Activated CD4-positive, alpha-beta T cell treated with anti-CD3 and anti-CD28 coated beads, Interleukin-2, amount 10 ng/mL, durations not matched to agents 24 days and 14 days (primary cell): ENCODE measurements at places on chromosomes 12 and 14.

DNA sequence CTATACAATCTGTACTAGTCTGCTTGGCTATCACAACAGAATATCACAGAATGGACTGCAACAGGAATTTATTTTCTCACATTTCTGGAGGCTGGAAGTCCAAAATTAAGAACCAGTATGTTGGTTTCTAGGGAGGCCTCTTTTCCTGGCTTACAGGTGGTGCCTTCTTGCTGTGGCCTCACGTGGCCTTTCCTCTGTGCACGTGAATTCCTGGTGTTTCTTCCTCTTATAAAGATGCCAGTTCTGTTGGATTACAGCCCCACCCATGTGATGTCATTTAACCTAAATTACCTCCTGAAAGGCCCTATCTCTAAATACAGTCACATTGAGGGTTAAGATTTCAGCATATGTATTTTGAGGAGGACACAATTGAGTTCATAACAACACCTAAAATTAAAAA is 32.1 kb upstream of the C2CD5 start:
- no peak for DNase-seq

DNA sequence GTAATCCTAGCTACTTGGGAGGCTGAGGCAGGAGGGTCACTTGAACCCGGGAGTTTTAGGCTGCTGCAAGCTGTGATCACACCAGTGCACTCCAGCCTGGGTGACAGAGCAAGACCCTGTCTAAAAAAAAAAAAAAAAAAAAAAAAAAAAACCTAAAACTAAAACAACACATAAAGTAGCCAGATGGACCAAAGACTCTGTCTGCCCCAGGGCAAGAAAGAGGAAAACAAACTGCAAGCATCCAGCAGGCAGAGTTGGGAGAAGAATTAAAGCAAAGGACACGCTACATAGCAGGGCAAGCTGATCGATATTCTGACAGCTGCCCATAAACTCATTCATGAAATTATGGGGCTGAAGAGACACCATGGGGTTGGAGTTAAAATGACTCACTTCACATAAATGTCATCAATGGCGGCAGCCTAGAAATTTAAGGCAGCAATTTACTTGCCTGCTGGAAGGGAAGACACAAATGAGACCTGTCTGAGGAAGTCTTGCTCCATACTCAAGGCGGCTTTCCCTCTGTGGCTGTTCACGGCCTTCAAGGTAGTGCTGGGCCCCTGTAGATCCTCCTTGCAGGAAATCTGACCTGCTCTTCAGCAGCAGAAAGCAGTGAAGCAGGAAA is 259.1 kb upstream of the FKBP4 start:
- DNase-seq = no peak

DNA sequence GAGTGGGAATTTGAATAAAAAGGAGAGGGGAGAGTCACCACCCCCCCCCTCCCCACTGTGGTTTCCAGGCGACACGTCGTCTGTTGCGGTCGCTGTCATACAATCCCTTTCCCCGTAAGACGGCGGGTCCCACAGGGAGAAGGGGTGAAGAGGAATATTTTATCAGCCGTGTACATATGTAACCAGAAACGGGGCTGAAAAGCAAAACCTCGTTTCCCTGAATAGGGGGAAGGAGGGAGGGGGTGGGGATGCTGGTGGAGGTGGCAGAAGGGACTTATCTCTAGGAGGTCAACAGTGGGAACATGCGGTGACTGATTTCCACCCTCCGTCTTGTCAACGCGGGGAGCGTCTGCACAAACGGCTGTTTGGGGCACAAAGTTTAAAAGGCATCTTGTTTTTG is 171.4 kb downstream of the RBM19 start:
- no peak for DNase-seq

DNA sequence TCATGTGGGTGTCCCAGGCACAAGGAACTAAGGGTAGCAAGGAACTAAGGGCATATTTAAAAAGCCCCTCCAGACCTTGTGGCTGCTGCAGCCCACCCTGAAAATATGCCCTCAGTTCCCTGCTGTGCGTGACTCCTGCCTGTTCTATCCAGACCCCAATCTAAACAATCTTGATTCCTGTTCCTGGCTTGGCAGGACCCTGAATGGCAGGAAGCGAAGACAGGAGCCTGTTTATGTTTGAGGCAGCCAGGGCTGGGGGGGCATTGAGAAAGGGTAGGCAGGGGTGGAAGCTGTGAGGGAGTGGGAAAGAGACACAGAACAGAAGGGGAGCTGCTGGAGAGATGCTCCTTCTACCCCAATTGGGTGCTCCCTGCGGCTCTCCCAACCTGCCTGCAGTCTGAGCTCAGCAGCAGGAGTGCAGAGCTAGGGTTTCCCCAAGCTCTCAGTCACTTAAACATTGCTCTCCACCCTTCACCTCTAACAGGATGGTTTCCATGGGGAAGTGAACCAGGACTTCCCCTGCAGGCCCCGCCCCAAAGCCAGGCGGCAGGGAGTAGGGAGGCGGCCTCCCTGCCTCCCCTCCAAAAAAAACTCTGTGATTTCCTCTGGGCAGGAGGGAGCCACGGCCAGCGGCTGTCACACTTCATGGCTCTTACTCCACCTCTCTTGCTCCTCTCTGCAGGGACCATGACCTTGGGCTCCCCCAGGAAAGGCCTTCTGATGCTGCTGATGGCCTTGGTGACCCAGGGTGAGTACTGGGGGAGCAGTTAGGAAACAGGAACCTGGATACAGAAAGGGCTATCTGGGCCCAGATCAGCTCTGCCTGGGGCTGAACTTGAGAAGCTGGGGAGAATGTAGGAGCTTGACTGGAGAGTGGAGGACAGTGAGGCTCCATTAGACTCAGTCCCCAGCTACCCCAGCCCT is 4.7 kb downstream of the ACVRL1 start:
- DNase-seq = no peak

DNA sequence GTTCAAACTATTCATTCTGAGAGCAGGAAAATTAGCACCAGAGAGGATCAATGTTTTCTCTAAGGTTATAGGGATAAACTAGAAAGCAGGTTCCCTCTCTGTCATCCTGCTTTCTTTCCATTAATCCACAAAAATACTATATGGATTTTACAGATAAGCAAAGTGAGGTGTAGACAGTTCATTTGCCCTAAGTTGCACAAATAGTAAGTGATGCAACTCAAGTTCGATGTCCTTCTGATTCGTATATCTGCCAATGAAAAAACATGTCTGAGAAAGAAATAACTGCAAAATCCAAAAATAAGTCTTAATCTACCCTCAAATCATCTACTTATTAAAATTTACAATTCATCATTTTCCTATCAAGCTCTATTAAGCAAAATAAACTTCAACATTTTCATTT is 254.6 kb upstream of the USP15 start:
- no peak for DNase-seq

GRCh38 chr12:64457032-64457431 is 5.1 kb downstream of the TBK1 start:
- peak; percentile 72 for DNase-seq

GRCh38 chr12:124695861-124696260 is 128.4 kb upstream of the NCOR2 start:
- DNase-seq = no peak

- no peak for DNase-seq
Measured at GRCh38 chr14:33457021-33457420, 493.9 kb downstream of the EGLN3 start.

GRCh38 chr12:1576410-1577241 is 17.8 kb downstream of the FBXL14 start:
- DNase-seq = no peak

DNA sequence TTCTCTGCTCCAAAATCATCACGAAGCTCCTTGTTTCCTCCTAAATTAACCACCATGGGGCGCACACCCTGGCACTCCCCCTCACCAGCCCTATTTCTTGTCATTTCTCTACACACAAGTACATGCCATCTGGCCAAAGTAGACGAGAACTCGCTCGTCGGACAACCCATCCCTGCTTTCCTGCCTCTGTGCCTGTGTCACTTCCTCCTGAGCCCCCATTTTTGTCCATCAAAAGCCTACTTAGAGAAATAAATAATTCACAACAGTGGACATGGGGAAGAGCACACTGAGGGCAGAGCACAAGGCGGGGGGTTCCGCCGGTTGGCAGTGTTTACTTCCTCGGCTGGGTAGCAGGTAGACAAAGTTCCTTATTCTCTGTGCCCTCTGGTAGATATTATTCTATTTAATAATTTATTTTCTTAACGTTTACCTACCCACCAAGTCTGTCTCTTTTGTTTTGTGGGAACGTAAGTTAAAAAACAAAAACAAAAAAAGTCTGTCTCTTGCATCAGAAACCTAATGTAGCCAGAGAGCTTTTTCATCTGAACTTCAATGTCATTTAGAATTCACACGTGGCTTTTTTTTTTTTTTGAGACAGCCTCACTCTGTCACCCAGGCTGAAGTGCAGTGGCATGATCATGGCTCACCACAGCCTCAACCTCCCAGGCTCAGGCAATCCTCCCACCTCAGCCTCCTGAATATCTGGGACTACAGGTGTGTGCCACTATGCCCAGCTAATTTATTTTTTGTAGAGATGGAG is 6.0 kb downstream of the VPS37B start:
- DNase-seq = no peak

DNA sequence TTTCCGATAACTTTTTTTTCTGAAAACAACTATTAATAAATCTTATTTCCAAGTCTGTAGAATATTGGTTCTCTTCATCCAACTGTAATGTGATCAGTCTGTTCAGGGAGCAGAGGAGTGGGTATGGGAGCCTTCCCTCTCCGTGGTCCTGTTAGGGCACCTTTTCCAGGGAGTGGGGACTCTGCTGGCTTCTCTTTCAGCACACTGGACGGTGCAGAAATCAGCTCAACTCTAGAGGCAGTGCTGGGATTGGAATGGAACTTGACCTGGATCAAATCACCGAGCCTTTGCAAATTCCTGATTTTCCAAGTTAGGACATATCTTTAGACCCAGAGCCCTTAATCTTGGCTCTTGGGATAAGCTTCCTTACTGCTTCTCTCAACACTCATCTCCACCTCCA is 630.4 kb downstream of the DIO2 start:
- DNase-seq = no peak

DNA sequence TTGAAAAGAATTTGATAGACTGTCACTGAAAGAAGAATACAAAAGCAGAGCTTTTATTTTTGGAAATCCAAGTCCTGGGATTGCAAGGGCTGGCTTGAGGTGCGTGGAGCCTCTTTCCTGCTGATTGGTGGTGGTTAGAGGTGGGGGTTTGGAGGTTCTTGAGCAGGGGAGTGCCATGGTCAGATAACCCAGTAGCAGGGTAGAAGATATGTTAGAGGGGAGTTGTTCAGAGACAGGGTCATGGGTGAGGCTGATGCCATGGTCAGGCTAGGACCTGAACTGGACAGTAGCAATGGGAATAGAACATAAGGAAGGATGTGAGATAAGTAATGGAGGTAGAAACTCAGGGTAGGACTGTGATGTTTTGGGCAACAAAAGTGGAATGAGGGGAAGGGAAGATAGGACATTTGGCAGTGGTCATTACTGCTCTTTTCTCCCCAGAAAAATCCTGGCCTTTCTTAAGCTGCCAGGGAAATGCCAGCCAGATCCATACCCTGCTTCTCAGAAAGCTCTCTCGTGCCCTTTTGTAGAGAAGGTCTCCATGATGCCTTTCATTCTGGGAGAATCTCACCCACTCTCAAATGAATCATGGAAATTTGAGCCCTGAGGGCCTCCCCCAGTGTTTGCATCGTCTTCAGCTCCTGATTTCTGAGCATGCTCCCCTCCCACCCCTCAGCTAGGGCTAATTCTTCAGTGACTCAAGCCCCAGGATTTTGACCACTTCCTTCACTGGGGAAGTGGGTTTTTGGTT is 9.5 kb downstream of the EMP1 start:
- DNase-seq = peak; percentile 64
